Mesothelial cell of epicardium (in vitro differentiated cells): ENCODE measurements at places on chromosomes 7 and 10.

GRCh38 chr7:137987563-137987962 lies 14.3 kb downstream of the CREB3L2 start:
- no peak for DNase-seq

DNA sequence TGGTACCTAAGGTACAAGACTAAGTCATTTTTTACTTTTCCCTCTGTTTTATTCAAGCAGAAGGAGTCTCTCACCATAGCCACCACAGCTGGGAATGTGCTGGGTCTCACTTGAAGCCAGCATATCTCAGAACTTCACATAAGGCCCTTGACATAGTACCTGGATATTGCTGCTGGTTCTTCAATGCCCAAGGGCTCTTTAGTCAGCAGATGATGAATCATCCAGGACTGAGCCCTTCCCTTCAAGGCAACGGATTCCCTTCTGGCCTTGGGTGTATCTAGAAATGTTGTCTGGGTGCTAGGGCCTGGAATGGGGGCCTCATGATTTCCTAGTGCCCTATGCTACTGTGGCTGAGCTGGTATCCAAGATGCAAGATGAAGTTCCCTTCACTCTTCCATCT lies 93.9 kb downstream of the ADCYAP1R1 start:
- DNase-seq: no peak

GRCh38 chr10:124508070-124508667 lies 46.5 kb downstream of the LHPP start:
- no peak for DNase-seq

DNA sequence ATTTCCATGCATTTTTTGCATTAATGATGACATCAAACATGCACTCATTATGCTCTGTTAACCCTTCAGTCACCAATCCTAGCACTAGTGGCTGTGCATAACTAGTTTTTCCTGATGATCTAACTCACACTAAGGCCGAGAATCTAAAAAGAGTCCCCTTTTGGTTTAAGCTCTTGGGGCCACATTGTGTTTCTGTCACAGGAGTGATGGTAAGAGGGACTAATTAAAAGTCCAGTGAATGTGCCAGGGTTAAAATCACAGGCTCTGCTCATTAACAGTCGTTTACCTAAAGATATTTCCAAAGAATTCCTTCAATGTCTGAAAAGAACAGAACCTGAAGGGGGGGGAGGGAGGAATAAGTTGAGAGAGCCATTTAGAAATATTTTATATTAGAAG lies 359.0 kb upstream of the ANKRD30A start:
- DNase-seq: no peak

DNA sequence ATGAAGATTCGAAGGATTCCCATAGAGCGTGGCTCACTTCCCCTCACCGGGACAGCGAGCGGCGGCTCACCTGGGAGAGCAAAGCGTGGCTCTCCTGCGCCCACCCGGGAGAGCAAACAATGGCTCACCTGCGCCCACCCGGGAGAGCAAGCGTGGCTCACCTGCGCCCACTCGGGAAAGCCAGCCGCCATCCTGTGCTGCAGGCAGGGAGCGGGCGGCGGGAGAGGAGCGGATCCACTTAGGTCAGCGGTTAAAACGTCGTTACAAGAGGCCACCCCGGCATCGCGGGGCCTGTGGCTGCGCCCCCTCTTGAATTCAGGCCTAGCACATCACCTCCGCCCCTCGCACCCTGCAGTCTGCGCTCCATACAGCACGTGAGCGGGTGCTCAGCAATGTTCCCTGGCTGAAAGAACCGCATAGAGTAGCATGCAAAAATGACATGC lies 461 bp upstream of the FIGNL1 start:
- DNase-seq: no peak

GRCh38 chr10:119396008-119396708 lies 146.4 kb downstream of the RGS10 start:
- no peak for DNase-seq

GRCh38 chr10:4074545-4075407 lies 289.8 kb upstream of the KLF6 start:
- DNase-seq: no peak

DNA sequence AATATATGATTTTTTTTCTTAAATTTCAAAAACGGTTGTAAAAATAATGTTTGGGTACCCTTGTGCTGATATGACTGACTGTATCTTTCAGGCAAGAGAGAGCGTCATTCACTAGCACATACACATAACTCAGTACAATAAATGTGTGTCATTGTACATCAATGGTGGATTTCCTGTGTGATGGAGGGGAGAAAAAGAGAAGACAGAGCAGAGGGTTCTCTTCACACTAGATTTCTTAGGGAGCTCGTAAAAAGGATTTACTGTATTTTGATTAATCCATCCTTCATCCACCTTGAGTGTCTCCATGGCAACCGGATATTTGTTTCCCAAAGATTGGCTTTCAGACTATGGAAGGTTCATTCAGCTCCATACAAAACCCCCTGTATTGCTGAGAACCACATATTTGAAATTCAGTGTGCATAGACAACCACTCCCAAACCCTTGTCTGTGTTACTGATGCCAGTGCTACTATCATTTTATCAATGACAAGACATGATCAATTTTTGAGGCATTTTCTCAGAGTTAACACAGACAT lies 150.6 kb downstream of the AKR1D1 start:
- DNase-seq: no peak

DNA sequence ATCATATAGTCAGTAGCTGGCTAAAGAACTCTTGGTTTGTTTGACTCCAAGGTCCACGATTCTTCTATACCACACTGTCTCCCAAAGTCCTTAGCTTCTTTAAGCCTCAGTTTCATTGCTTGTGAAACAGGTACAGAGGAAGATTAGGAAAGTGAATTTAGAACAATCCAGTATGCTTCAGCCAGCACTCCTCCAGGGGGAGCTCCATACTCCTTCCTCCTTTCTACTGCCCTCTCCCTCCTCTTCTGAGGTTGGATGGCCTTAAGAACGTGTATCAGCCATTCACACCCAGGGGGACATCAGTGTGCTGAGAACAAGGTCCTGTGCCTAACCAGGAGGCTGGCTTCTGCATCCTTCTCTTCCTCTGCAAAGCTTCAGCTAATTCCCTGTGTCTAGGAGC lies 54.8 kb upstream of the CALD1 start:
- DNase-seq: no peak

GRCh38 chr10:12503311-12503710 lies 154.0 kb downstream of the CAMK1D start:
- no peak for DNase-seq

- DNase-seq: no peak
Measured at GRCh38 chr10:124072541-124072940, 20.9 kb downstream of the CHST15 start.

DNA sequence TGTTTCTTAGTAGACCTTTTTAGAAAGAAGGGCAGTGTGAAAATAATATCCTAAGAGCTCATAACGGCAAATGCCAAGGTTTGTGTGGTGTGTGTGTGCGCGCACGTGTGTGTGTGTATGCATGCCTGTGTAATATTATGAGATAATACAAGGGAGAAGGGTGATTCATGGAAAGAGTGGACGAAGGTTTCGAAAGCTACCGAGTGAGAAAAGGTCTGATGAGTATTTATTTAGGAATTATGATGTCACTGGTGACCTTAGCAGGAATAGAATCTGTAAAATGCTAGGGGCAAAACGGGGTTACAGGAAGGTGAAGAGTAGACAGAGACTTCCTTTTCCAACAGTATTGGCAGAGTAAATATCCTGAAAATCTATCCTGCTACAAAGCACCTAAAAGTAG lies 107.3 kb downstream of the AHR start:
- DNase-seq: no peak

DNA sequence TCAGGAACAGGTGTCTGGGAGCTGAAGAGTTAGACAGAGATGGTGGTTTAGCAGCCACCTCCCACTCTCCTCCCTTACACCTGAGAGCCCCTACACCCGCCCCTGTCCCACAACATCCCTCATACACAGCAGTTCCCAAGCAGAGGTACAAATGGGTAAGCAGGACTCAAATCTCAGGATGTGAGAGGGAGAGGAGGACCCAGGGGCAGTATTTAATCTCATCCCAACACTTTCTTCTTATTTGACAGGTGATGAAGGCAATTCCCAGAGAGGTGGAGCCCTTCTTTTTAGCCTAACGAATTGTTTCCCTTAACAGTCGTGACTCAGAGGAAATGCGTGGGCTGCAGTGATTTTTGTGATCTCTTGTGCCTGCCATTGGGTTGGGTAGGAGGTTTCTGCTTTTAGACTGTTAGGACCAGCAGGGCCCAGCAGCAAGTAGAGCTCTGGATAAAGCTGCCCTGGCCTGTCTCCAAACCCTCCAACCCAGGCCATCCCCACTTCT lies 191.3 kb downstream of the HECW1 start:
- no peak for DNase-seq

- no peak for DNase-seq
Measured at GRCh38 chr10:43336061-43336460, 35.4 kb upstream of the FXYD4 start.

- DNase-seq: no peak
Measured at GRCh38 chr10:51653025-51653424, 46.4 kb downstream of the CSTF2T start.

DNA sequence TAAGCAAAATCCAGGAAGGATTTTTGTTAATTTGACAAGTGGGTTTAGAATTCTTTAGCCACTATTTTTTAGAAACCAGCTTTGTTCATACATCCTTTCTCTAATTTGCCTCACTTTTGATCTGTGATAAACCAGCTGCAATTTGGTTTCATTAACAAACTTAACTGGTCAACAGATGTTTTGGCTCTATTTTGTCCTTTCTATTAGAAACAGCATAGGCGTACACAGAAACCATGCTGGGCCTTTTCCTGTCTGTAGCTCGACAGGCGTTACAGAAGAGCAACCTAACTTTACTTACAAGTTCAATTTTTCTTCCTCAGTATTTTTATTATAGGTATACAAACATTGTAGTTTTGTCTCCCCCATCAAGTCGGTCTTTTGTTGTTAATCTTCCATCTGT lies 28.2 kb downstream of the KAT6B start:
- no peak for DNase-seq

DNA sequence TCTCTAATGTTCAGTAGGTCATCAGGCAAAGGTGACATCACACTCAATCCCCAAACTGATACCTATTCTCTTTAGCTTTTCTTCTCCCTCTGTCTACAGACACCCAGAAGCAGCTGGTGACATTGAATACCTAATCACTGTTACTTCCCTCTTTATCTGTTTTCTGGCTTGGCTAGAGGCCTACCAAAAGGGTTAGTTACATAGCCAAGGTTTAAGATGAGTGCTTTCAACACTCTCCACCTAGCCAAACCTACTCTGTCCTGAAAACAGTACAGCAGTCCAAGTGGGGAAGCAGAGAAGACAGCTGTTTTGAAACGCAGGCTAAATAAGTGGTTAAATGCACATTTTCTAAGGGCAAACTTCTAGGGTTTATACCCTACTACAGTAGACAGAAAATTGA lies 39.4 kb downstream of the CCNJ start:
- DNase-seq: no peak

DNA sequence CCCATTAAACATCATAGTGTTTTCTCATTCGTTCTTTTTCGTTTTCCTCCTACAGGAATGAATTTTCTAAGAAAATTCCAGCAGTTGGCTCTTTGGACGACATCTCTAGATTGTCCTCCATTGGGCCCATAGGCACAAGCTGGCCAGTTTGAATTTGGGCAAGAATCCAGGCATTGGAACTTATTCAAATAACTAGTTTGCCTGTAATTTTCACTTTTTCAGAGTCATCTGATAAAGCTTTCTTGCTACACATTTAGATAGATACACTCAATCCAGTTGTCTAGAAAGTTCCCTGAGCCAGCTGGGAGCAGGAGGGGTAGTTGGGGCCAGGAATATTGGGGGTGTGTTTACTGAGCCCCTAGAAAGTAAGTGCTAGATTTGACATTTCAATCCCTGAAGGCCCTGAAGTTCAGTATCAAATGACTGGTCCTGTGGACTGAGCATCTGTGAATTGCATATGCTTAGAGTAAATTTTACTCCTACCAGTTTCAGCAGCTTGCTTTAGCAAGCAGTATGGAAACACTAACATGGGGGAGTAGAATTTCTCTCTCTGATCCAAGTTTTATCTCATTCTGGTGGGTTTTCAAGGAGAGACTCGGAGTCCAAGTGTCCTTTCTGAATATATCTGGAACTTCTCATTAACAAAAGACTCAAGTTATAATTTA lies 5.2 kb downstream of the EGFR start:
- no peak for DNase-seq

- DNase-seq: no peak
Measured at GRCh38 chr7:15305002-15305600, 256.7 kb downstream of the AGMO start.

- no peak for DNase-seq
Measured at GRCh38 chr7:33041631-33042428, 20.7 kb downstream of the NT5C3A start.

GRCh38 chr7:141157138-141157765 lies 83.4 kb downstream of the TMEM178B start:
- no peak for DNase-seq

GRCh38 chr10:132110713-132111112 lies 45.0 kb downstream of the JAKMIP3 start:
- DNase-seq: no peak

GRCh38 chr10:3081383-3081981 lies 14.1 kb downstream of the PFKP start:
- no peak for DNase-seq

DNA sequence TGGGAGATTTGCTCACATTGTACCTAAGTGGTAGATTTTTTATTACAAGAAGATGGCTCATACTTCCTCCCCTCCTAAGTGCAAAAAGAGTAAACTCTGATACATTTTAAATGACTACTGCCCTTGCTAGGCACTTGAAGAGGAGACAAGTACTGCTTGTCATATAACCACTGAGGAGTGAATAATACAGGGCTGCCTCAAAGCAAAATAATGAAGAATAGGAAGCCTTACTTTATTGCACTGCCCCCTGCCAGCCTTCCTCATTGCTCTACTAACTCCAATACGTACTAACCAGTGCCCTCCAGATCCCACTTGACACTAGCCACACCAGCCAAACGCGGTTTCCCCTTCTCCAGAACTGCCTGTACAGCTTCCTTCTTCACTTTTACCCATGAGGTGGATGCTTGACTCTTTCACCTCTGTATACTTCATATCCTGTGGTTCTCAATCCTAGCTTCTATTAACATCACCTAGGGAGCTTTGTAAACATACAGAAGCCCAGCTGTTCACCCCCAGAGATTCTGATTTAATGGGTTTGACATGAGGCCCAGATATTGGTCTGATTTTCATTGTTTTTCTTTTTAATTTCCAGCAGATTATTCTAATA lies 11.7 kb upstream of the MTERF1 start:
- DNase-seq: no peak

- no peak for DNase-seq
Measured at GRCh38 chr7:127900141-127900540, 131.1 kb downstream of the LRRC4 start.

DNA sequence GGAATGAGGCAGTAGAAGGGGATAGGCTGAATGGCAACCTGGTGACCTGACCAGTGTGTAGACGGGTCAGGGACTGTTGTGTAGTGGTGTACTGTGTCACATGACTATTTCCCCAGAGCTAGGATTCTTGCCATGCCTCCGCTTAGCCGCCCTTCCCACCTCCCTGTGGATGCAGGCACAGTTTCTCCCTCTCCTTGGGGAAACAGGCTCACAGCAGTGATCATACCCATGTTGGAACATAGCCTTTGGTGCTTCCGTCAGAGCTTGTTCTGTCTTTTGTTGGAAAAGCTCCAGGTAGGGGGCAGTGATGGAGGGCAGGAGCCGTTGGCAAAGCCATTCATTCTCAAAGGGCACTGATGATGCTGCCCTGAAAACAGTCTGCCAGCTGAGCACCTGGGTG lies 44.3 kb downstream of the OGDH start:
- DNase-seq: no peak
